ENCODE measurements at places on chromosomes 11 and 22.

- DNase-seq = peak; percentile 87
These were observed 33.8 kb upstream of the SPON1 start for GRCh38 chr11:13928566-13929251.

- DNase-seq = no peak
These were observed 208.0 kb downstream of the CASP12 start for GRCh38 chr11:104690241-104690640.

DNA sequence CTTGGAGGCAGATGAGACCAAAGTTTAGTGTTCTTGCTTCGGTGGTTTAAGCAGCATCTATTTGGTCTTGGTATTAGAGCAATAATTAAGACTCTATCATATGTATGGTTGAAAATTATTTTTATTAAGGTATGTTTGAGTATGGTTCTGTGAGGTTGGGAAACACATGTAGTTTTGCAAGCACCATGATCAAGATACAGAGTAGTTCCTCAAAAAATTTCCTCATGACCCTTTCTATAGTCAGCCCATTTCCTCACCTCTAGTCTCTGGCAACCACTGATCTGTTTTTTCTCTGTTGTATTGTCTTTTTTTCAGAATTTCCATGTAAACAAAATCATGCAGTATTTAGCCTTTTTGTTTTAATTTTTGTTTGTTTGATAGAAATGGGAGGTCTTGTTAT is 18.4 kb downstream of the MTMR3 start:
- DNase-seq = peak; percentile 72

DNA sequence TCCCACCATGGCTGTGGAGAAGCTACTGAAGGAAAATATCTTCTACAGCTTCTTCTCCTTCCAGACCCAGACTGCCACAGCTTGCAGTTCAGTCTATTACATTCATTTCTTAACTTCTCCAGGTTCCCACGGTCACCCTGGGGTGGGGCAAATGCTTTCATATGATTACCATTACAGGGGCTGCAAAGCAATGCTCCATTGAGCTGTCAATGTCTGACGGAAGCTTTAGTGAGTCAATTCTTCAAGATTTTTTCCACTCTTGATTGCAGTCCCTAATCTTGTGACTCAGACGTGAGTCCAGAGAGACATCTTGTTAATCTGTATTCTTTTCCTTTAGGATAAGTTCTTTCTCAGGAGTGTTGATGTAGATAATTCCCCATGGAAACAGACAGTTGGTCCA is 233.4 kb upstream of the DDI1 start:
- DNase-seq = no peak

- DNase-seq = peak; percentile 70
These were observed 20.9 kb downstream of the SERGEF start for GRCh38 chr11:17991783-17992433.

DNA sequence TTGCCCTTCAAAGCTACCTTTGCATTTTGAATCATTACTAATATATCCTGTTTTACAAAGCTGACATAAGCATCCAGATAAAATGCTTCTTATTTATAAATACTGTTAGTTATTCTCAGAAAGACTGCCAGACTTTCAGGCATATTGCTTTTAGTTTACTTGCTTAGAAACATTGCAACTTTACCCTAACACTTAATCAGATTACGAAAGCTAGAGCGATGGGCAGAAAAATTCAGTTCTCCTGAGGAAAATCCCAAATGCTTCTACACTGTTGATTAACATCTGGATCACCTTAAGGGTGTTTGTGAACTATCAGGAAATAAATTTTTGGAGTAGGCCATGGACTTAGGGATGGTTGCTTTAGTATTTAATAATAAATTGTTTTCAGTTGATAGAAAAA is 289.7 kb upstream of the MPPED2 start:
- DNase-seq = no peak

DNA sequence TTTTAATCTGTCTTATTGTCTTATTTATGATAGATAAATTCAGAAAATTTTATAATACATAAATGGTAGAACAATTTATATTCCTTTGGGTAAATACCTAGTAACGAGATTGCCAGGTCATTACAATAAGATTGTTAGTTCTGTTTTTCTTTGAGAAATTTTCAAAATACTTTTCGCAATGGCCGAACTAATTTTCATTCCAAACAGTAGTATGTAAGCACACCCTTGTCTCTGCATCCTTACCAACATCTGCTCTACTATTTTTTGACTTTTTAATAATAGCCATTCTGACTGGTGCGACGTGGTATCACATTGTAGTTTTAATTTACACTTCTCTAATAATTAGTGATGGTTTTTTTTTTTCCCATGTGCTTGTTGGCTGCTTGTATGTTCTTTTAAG is 351.4 kb upstream of the LUZP2 start:
- no peak for DNase-seq

DNA sequence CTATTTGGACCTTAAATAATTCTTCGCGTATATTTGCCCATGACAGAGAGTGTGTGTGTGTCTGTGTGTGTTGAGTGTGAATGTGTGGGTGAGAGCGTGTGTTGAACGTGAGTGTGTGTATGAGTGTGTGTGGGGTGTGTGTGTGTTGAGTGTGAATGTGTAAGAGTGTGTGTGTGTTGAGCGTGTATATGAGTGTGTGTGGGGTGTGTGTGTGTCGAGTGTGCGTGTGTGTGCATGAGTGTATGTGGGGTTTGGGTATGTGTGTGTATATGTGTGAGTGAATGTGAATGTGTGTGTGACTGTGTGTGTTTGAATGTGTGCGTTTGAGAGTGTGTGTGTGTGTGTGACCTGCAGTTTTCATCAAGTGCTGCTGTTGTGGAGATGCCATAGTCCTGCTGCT is 26.8 kb downstream of the GAL start:
- no peak for DNase-seq

GRCh38 chr11:70313945-70314344 is 43.5 kb downstream of the PPFIA1 start:
- no peak for DNase-seq

DNA sequence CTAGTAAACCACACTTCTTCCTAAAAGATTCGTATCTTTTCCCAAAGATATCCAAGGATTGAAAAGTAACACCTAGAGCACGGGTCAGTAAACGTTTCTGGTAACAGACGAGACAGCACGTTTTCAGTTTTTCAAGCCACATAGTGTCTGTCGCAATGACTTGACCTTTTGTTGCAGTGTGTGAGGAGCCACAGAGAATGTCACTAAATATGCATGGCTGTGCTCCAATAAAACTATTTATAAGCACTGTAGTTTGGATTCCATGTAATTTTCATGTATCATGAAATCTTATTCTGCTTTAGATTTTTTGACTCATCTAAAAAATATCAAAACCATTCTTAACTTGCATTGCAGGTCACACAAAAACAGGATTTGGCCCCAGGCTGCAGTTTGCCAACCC is 18.3 kb upstream of the MICAL3 start:
- DNase-seq = no peak

DNA sequence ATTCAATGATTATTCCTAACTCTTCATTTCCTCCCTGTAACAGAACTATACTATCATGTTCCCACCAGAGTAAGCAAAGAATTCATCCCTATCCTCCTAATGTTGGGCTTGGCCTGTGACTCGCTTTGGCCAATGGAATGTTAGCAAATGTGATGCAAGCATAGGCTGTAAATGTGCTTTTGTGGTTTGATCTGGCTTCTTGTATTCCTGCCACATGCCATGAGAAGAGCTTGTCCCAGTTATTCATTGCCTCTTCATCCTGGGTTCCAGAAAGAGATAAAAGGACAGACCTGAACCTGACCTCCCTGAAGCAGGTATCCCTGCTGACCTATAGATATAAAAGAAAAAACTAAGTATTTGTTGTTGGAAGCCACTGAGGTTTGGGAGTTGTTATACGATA is 51.0 kb downstream of the SYTL2 start:
- DNase-seq = no peak

- no peak for DNase-seq
These were observed 45.3 kb upstream of the SMIM38 start for GRCh38 chr11:69110451-69110850.

DNA sequence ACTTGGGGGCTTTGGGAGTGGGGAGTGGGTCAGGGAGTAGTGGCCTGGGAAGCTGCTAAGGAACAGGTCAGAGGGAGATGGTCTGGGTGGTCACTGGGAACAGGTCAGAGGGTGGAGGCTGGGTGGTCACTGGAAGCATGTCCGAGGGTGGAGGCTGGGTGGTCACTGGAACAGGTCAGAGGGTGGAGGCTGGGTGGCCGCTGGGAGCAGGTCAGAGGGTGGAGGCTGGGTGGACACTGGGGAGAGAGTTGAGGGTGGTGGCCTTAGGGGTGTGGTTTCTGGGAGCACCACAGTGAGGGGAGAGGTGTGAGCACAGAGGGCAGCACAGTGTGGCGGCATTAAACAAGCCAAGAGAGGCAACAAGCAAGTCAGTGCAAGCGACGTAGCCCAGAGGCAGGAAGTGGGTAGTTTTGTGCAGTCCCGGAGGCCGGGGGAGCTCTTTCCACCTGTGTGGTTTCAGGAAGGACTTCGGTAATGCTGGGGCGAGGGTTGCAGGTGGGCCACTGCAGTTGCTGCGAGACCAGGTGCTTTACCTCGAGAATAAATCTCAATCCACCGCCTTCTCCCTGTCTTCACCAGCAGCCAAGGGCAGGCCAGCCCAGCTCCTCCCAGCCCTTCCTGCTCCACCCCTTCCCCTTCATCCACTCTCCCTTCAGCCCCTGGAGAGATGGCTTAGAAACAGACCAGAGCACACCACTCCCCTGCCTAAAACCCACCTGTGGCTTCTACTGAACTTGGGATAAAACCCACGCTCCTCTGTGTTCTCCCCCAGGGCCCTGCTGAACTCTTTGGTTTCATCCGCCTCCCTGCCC is 3.2 kb upstream of the CACNA1I start:
- DNase-seq = no peak

DNA sequence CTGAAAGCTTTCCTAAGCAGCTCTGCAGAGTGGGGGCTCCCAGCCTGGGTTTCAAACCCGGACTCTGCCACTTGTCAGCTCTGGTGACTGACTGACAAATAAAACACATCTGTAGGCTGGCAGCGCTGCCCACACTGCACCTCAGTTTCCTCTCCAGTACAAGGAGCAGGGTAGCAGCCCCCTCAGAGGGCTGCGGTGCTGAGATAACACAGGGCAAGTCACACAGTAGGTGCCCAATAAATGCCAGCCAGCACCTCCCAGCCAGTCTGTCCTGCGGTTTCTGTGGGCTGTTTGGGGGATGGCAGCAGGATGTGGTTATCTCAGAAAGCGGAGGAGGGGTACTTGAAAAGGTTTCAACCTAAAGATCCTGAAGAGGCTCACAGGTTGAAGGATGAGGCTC is 1.5 kb downstream of the SYT12 start:
- DNase-seq = peak; percentile 44

DNA sequence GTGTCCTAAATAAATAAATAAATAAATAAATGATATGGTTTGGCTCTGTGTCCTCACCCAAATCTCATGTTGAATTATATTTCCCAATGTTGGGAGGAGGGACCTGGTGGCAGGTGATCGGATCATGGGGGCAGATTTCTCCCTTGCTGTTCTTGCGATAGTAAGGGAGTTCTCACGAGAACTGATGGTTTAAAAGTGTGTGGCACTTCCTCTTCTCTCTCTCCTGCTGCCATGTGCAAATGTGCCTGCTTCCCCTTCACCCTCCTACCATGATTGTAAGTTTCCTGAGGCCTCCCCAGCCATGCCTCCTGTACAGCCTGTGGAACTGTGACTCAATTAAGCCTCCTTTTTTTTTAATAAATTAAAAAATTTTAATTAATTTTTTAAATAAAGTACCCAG is 138.2 kb downstream of the FBXO7 start:
- DNase-seq = peak; percentile 13

- DNase-seq = no peak
These were observed 907.1 kb downstream of the DLG2 start for GRCh38 chr11:84719935-84720577.

DNA sequence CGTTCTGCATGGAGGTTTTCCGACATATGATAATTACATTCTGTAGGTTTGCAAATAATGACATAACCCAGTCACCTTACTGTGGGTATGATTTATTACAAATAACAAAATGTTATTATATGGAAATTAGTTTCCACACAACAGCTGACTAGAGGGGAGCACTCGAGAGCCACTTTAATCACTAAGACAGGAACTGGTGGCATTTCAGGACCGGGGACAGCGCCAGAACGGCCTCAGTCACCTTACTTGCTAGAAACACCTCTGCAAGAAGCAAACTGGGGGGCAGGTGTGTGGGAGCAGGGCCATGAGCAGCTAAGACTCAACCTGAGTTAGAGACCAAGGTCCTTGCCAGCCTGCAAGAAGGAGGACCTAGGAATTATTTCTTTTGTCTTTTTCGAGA is 199.9 kb downstream of the DSCAML1 start:
- peak; percentile 71 for DNase-seq

DNA sequence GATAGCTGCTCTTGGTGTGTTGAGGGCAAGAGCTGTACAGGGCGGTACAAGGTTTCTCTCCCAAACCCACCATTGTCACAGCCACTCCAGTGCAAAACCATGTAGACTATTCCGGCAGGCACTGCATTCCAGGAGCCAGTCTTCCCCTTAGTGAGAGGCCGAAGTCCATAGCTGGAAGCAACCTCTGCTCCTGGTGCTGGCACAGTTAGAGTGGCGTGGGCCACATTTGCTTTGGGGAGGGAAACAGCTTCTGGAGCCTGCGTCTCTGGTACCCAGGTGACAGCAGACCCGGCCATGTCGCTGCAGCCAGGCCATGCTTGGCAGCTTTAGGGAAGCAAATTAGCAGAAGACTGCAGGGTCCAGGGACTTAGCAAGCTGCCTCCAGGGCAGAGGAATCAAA is 788.0 kb downstream of the BRD1 start:
- no peak for DNase-seq

DNA sequence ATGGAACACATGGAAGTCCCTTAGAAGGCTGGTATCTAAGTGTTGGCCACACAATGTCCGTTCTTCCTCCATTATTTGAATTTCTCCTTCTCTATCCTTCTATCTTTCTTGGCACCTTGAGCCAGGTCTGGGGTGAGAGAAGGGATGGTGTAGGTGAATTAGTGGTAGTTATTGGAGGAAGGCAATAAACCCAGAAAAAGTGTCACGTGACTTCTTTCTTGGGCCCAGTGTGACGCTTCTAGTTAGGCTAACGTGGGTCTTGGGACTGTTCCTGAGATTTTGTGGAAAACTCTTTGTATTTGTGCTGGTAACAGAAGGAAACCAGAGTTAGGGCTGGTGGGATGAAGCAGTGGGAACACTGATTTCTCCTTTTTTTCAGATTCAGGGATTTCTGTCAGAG is 53.1 kb upstream of the ELF5 start:
- DNase-seq = no peak

DNA sequence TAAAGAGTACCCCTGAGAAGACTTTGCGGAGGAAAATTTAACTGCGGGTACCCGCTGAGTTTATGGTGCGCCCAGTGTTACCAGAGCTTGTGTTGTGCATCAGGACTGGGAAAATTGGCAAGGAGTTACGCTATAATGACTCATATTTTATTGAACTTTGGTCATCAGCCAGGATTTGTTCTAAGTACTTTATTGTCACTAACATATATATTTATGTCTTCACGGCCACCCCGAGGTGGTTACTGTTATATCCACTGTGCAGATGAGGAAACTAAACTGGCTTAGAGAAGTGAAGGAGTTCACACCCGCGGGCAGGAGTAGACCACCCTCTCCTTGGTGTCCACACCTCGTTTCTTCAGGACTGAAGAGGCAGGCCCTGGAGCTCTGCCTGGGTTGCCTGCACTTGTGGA is 667 bp downstream of the ACCS start:
- peak; percentile 56 for DNase-seq
